ENCODE measurements at places on chromosomes 16 and 17. TPM values are rescaled to one million over a fixed set of nuclear protein-coding genes. Genes with fewer than 3 reads are reported as not detected.

- no peaks in the 10 kb centered on the region for H3K27me3 ChIP-seq
- H3K4me1 ChIP-seq: no peaks in the 10 kb centered on the region
- no peaks in the 10 kb centered on the region for H3K36me3 ChIP-seq
- no peak overlapping the region for H3K27ac ChIP-seq
Observed at GRCh38 chr16:12771341-12771798, 32.3 kb downstream of the CPPED1 start.

DNA sequence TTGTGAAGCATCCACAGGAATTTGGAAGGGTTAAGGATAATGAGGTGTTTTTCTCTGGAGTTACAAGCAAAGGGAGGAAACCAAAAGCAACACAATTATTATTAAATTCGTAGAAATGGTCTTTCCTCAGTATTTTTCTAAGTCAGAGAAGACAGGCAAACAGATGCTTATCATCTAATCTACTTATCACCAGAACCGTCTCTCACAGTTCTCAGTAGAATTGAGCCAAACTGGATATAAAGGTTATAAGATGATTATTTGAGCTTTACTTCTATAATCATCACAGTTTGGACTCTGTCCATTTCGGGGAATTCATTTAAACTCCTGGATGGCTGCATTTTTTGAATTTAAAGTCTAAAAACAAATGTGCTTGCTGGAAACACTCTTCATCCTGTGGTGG is 245.0 kb downstream of the KCNJ2 start:
- DNase-seq: no peak
- no peaks in the 10 kb centered on the region for H3K27me3 ChIP-seq
- no peak overlapping the region for H3K27ac ChIP-seq
- no peak overlapping the region for H3K4me3 ChIP-seq

GRCh38 chr16:81899601-81900000 is 111.7 kb downstream of the SDR42E1 start:
- no peaks in the 10 kb centered on the region for H3K36me3 ChIP-seq
- H3K27me3 ChIP-seq: no peaks in the 10 kb centered on the region
- no peak overlapping the region for H3K4me3 ChIP-seq

GRCh38 chr16:81645266-81645694 is 133.8 kb upstream of the PLCG2 start:
- H3K27me3 ChIP-seq: no peaks in the 10 kb centered on the region
- peak overlapping the region; percentile 67 for H3K27ac ChIP-seq
- H3K4me1 ChIP-seq: peaks cover 14% of the 10 kb centered on the region
- DNase-seq: peak; percentile 95

DNA sequence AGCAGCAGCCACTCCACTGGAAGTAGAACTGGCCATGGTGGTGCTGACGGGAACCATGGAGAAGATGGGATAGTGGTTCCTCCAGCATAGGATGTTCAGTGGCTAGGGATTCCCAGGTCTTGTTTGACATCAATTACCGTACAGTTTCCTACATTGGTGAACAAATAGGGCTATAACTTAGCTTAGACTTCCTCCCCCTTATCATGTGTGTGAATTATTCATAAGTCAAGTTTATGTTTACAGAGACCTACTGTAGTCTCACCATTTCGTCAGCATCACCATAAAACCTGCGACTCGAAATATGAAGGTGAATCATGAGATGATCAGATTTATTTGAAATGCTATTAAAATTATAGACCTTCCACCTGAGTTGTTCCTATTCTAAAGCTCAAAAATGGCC is 1.2 kb downstream of the KRTAP2-3 start:
- no peaks in the 10 kb centered on the region for H3K27me3 ChIP-seq
- no peak overlapping the region for H3K27ac ChIP-seq
- DNase-seq: no peak

Gene DLX4
- total RNA-seq: not detected

Gene RANBP10
- total RNA-seq: 9.3 TPM

- no peaks in the 10 kb centered on the region for H3K4me1 ChIP-seq
- no peak for DNase-seq
- H3K36me3 ChIP-seq: no peaks in the 10 kb centered on the region
- H3K27ac ChIP-seq: no peak overlapping the region
- H3K4me3 ChIP-seq: no peak overlapping the region
Observed at GRCh38 chr16:22862046-22862445, 48.1 kb downstream of the HS3ST2 start.

Gene TMEM98
- total RNA-seq: 99.2 TPM

DNA sequence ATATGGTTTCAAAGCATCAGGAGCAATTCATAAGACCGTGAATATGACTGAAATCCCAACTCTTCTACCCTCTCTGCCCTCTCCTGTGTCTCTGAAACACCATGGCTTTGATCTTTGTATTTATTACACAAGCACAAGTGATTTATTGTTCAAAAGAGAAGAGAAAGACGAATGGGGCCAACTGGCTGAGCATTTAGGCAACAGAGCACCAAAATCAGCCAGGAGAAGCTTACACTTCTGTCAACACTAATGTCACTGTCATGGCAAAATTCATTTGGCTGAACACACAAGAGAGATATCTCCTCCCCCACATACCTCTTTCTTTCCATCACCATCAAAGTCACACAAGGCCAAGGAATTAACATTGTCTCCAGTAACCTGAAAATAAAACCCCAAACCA is 9.3 kb downstream of the BBS2 start:
- no peak for DNase-seq
- H3K27ac ChIP-seq: no peak overlapping the region
- no peak overlapping the region for H3K4me3 ChIP-seq
- no peaks in the 10 kb centered on the region for H3K36me3 ChIP-seq
- H3K4me1 ChIP-seq: peaks cover 10% of the 10 kb centered on the region

DNA sequence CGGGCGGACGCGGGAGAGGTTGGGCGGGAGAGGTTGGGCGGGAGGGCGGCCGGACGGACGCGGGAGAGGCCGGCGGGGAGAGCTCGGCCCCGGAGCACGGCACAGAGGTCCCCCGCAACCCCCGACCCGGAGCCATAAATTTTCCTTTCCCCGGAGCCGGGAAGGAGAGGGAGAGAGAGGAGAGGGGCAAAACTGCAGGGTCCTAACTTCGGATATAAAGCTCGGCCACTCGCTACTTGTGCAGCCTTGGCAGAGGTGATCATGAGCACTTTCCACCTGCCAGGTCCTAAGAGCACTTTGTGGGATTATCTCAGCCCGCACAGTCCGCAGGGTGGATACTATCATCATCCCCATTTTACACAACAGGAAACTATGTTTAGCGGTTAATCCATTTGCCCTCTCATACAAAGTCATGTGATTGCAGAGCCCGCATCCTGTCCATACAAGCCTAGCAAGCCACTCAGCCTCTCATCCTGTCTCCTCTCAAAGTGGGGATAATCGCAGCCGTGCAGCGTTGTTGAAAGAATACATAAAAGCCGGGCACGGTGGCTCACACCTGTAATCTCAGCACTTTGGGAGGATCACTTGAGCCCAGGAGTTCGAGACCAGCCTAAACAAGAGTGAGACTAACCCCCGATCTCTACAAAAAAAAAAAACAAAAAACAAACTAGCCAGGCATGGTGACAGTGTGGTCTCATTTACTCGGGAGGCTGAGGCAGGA is 780 bp upstream of the DCAKD start:
- no peaks in the 10 kb centered on the region for H3K36me3 ChIP-seq
- peak overlapping the region; percentile 40 for H3K27ac ChIP-seq
- peaks cover 25% of the 10 kb centered on the region for H3K4me1 ChIP-seq
- H3K4me3 ChIP-seq: no peak overlapping the region

Gene LRRC37A3
- total RNA-seq: 2.6 TPM

GRCh38 chr17:65472666-65473309 is 88.7 kb downstream of the AXIN2 start:
- no peaks in the 10 kb centered on the region for H3K27me3 ChIP-seq
- no peak overlapping the region for H3K27ac ChIP-seq
- no peak for DNase-seq
- no peak overlapping the region for H3K4me3 ChIP-seq

DNA sequence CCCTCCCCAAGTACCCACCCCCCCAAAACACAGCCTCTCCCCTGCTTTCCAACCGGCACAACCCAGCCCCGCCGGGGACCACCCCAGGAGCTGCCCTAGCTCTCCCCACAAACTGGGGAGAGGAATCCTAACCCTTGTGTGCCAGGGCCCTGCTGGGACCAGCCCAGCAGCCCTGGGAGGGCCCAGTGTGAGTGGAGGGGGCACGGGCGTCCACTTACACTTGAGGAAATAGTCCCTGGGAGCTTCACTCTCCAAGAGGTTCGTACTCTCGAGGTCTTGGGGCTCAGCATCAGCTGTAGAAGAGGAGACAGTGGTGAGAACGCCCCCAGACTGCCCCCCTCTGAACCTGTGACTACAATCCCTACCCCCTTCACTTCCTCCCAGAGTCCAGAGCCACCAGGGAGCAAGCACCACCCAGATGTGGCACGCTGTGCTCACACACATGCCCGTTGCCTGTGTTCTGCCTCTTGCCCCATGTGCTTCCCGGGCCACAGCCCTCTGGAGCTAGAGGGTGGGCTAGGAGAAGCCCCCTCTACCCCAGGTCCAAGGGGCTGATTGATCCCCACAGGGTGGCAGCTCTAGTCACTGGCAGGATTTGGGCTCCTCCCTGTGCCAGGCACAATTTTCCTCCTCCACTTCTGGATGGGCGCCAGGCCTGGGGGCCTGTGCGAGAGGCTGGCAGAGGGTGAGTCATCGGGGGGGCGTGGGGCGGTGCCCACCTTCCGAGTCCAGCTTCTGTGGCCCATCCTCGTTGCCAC is 3.0 kb downstream of the TRIM47 start:
- H3K27me3 ChIP-seq: no peaks in the 10 kb centered on the region
- no peak overlapping the region for H3K4me3 ChIP-seq
- no peaks in the 10 kb centered on the region for H3K36me3 ChIP-seq
- peak overlapping the region; percentile 99 for H3K27ac ChIP-seq
- H3K4me1 ChIP-seq: peaks cover 51% of the 10 kb centered on the region

DNA sequence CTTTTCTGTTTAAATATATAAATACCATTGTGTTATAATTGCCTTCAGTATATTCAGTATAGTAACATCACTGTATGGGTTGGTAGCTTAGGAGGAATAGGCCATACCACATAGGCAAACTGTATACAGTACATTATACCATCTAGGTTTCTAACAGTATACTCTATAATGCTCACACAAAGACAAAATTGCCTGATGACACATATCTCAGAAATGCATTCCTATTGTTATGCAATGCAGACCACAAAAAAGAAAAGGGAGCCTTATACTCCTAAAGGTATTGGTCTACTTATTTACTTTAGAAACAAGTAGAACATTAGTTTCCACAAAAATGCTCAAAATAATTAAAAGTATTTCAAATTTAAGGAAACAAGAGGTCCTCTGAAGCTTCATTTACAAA is 47.9 kb downstream of the SETD6 start:
- H3K27me3 ChIP-seq: no peaks in the 10 kb centered on the region
- no peak overlapping the region for H3K27ac ChIP-seq
- no peak overlapping the region for H3K4me3 ChIP-seq

Gene FOXN1
- total RNA-seq: not detected

DNA sequence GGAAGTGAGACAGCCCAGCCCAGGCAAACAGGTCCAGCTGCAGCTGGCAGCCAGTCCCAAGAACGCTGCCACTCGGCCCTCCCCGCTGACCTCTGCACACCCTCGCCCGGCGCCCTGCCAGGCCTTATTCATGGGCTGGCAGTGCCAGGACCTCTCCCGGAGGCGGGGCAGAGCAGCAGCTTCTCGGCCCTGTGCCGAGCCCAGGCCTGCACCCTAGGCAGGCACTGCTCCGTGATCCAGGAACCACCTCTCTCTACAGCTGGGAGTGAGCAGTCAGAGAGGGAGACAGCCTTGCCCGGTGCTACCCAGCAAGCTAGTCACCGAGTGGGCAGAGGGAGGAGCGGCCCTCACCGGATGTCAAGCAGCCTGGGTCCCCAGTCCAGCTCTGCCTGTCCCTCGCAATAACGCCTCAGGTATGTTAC is 79.9 kb upstream of the CBX4 start:
- H3K27me3 ChIP-seq: no peaks in the 10 kb centered on the region
- peaks cover 58% of the 10 kb centered on the region for H3K4me1 ChIP-seq
- no peaks in the 10 kb centered on the region for H3K36me3 ChIP-seq

GRCh38 chr16:87322833-87323726 is 5.9 kb upstream of the C16orf95 start:
- no peaks in the 10 kb centered on the region for H3K36me3 ChIP-seq
- H3K4me3 ChIP-seq: no peak overlapping the region
- no peaks in the 10 kb centered on the region for H3K27me3 ChIP-seq

DNA sequence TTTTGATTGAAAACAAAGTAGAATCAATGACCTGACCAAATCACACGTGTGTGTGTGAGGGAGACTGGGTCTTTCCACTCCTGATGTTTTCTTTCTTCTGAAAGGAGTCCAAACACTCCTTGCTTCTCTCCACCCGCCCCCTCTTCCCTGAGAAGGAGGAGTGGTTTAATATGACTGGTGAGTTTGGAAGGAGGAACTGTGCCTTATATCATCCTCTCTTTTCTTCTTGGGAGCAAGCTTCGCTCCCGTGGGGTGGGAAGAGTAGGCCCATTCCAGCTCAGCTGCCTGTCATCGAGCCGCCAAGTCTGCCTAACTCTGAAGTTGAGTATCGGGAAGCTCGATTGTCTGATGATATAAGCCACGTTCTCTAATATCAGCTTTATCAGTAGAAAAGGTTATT is 96.5 kb downstream of the YPEL2 start:
- no peaks in the 10 kb centered on the region for H3K36me3 ChIP-seq
- no peak for DNase-seq
- H3K27ac ChIP-seq: peak overlapping the region; percentile 73
- no peaks in the 10 kb centered on the region for H3K27me3 ChIP-seq
- H3K4me3 ChIP-seq: no peak overlapping the region

DNA sequence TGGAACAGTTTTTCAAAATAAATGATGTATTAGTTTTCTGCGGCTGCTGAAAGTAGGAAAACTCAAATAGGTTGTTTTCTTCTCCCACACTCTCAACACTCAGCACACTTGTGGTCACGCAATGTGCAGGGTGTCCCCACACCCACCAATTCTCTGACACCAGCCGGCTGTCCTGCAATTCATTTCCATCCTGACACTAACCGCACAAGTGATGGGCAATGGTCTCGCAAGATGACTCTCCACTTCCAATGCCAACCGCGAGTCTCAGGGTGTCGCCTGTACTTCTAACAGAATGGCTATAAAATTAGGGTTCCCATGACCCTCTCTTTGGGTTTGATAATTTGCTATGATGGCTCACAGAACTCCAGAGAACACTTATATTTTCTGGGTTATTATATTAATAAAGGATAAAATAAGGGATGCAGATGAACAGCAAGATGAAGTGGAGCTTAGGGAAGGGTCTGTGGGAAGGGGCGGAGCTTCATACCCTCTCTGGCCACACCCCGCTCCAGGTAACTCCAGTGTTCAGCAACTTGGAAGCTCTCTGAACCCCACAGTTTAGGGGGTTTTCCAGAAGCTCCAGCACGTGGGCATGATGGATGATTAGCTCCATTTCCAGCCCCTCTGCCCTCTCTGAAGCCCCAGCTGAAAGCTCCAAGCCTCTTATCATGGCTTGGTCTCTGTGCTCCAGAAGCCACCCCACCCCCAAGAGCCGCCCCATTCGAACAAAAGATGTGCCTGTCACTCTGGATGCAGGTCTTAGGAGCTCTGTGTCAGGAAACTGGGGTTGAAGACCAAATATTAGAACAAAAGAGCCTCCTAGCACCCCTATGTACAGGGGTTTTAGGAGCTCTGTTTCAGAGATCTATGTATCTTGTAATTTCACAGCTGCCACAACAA is 19.8 kb downstream of the TAF1C start:
- H3K36me3 ChIP-seq: no peaks in the 10 kb centered on the region
- H3K27ac ChIP-seq: no peak overlapping the region
- no peaks in the 10 kb centered on the region for H3K27me3 ChIP-seq

Gene STAC2
- not detected for total RNA-seq

All from body of pancreas (tissue), 4 donors.